Hematopoietic multipotent progenitor cell (in vitro differentiated cells): ENCODE measurements at places on chromosomes 11 and 22.

DNA sequence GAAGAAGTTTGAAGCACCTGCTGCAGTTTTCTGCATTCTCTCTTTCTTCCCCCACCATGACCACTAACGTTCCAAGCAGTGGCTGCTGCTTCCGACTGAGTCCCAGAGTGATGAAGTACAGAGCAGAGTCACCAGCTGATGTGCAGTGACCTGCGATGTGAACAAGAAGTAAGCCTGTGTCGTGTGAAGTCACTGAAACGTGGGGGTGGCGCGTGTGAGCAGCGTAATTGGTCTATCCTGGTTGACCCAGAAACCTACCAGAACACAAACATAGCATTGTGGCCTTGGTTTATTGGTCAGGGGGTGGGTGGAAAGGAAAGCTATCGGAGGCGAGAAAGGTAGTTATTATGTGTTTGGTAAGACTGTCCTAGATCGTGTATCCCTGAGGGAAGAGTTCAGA, 3.5 kb downstream of the KRTAP5-7 start:
- no peak for DNase-seq

DNA sequence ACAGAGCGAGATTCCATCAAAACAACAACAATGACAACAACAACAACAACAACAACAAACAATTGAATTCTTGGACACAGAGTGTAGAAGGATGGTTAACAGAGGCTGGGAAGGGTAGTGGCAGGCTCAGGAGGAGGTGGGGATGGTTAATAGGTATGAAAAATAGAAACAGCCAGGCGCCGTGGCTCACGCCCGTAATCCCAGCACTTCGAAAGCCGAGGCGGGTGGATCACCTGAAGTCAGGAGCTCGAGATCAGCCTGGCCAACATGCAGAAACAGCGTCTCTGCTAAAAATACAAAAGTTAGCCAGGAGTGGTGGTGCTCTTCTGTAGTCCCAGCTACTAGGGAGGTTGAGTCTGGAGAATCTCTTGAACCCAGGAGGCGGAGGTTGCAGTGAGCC, 122.9 kb upstream of the GRIA4 start:
- no peak for DNase-seq

DNA sequence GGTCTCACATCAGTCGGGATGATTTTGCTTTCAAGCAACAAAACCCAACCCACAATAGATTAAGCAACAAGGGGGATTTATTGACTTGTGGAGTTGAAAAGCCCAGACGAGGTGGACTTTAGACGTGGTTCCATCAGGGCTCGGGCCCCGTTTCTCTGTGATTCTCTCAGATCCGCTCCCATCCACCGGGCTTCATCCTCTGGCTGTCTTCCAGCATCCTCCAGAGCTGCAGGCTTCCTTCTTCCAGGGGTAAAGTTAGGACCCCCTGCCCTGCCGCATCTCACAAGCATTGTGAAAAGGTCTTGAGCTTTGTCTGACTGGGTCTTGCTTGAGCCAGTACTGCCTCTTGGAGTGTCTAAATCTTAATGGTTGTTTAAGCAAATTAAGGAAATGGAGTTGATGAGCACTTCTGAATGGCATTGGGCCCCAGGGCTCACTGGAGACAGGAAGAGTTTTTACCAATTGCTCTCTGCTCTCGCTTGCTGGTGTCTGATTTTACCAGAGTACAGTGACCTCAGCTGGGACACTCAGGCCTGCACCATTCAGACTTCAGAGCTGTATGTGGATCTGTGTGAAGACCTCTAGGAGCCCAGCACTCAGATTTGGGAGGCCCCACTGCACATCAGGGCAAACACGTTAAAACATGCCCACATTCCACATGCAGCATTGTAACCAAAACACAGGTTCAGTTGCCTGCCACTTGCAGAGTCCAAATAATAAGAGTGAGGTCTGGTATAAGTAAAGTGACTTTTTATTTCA, 13.5 kb upstream of the FTH1 start:
- DNase-seq: no peak

DNA sequence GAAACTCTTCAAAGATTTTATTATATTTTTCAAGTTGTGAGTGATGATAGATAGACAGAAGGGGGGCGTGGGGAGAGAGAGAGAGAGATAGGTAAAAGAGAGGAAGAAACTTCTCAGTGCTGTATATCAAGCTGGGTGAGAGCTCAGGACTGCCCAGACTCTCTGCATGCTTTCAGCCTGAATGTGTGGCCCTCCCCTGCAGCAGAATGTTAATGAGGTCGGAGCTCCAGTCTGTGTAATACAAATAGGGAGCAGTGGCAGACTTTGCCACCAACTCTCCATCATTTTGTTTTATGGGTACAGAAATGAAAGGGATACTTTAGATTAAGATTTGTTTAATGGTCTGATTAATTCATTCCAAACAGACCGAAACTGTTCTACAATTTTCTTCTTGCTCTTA, 752.8 kb downstream of the OPCML start:
- no peak for DNase-seq

- no peak for DNase-seq
Measured at GRCh38 chr22:36075724-36076123, 47.1 kb upstream of the RBFOX2 start.

GRCh38 chr11:117392001-117392690, 64.5 kb downstream of the CEP164 start:
- DNase-seq: no peak

- no peak for DNase-seq
Measured at GRCh38 chr11:16958833-16959232, 55.4 kb downstream of the PLEKHA7 start.

DNA sequence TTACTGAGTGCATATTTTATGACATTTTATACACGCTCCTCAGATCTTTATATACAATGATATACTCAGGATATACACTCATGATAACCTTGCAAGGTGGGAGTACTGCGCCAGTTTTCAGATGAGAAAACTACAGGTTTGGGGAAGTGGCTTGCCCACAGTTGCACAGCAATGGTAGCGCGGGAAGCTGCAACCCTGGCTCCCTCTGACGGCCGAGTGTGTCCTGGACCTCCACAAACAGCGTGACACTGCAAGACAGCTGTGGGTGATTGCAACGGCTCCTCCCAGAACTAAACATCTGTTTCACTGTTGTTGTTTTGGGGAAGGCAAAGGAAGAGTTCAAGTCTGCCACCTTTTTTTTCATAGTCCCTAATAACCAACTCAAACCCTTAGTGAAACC, 47.0 kb downstream of the PACSIN2 start:
- DNase-seq: no peak

- no peak for DNase-seq
Measured at GRCh38 chr22:27372969-27373670, 428.4 kb downstream of the MN1 start.

GRCh38 chr22:21778705-21779363, 43.2 kb upstream of the YPEL1 start:
- no peak for DNase-seq

GRCh38 chr11:79363256-79363655, 77.6 kb downstream of the TENM4 start:
- no peak for DNase-seq

DNA sequence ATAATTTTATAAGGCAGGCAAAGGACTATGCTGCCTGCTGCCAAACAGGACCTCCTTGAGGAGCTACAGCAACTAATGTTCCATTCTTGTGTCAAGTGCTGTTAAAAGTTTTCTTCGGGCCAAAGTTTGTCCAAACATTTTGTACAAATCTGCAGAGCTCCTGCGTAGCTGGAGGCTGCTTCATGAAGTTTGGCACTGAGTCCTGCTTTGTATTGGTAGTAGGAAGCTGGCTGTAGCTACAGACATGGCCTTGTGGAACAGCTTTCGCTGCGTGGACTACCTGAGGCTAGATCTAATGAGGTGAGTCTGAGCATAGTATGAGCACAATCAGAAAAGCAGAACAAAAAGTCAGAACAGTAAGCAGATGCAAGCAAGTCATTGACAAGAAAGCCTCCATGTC, 528.1 kb downstream of the DLG2 start:
- DNase-seq: no peak

DNA sequence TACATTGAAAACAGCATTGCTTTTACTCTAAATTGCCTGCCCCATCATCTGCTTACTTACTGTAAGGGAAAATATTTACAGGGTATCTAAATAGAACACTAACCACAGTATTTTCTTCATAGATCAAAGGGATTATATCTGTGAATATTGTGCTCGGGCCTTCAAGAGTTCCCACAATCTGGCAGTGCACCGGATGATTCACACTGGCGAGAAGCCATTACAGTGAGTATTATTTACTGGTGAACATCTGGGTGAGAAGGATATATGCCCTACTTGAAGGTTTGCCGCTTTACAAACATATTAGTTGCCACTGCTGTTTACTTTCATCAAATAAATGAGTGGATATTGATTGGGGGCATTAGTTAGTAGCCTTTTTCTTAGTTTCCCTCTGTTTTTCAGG, 5.9 kb upstream of the CNTF start:
- no peak for DNase-seq

DNA sequence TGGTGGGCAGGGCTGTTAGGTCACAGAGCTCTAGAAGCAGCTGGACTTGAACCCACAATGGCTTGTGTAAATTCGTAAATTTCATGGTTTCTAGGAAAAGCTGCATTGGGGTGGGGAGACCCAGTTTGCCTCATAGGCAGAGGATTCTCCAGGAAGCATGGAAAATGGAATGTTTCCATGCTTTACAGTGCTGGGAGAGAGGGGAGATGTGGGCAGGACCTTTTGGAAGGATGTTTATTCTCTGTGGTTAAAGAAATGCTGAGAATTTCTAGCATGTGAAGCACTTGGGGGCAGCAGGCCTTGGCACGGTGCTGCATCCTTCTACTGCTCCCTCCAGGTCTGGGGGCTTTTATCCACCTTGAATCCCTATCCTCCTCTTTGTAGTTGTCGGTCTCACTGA, 46.3 kb downstream of the TRAF6 start:
- no peak for DNase-seq

- peak; percentile 72 for DNase-seq
Measured at GRCh38 chr11:2300290-2300935, 1.3 kb downstream of the C11orf21 start.

- no peak for DNase-seq
Measured at GRCh38 chr11:17976651-17977050, 36.2 kb downstream of the SERGEF start.

- no peak for DNase-seq
Measured at GRCh38 chr11:134480136-134480712, 68.2 kb upstream of the B3GAT1 start.

DNA sequence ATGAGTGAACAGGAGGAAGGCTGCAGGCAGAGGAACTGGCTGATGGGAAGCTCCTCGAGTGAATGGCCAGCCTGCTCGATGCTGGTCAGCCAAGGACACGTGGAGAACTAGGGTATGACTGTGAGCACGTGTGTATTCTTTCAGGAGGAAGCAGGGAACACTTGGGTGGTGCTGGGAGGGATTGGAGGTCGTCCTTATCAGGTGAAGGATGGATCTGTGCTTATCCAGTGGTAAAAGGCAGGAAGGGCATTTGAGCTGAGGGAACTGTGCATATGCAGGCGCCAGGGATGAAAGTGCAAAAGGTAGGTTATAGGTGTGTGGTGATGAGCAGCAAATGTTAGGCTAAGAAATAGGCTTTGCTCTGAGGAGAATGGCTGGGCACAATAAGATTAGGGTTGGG, 9.7 kb upstream of the SLCO2B1 start:
- no peak for DNase-seq

- no peak for DNase-seq
Measured at GRCh38 chr11:11876458-11876857, 34.7 kb downstream of the USP47 start.

DNA sequence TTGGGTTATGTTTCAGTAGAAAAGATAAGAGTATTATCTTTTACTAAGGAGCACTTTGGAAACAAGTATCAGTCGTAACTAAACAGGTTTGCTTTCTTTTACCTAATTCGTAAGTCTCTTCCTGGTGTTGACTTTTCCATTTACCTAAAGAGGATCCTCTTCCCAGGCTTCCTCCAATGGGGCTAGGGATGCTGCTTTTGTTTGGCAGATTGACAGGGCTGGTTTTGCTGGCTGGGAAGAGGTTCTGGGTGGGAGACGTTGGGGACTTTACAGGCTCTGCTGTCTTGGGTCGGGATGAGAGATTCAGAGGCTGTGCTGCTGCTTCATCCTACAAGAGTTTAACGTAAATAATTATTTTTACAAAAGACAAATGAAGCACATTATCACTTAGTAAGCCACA, 306.7 kb downstream of the SOX6 start:
- no peak for DNase-seq

DNA sequence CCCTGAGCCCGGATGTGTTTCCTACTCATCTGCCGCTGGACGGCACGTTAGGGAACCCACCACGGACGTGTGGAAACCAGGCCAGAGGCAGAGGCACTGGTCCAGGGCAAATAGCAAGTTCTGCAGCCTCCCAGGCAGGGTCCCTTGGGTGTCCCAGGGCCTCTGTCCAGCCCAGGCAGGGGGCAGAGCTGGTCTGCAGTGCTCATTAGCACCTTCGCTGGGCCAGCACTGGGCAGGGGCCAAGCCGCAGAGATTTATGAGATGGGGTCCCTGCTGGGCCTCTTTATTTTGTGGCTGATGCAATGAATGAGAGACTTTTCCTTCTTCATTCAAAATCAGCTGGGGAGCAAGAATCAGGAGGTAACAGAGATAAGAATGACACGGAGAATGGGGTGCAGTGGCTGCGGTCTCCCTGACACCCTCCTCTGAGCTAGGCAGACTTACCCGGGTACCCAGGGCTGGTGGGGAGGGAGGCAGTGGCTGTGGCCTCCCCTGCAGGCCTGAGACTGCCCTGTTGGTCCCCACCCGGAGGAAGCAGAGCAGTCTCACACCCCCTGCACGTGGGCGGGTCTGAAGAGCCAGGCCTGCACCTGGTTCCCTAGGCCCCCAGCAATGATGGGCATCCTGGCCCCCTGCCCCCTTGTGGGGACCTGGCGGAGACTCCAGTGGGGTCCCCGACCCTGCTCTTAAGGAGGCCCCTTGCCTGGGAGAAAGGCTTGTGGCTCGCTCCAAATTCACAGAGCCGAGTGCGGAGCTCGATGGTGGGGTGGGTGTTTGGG, 14.0 kb upstream of the PARVG start:
- DNase-seq: no peak

- peak; percentile 53 for DNase-seq
Measured at GRCh38 chr11:121452609-121453150, at the start of gene SORL1-AS1. SORL1-AS1 (minus strand) TSS chr11:121452967.

GRCh38 chr11:13174090-13174489, 103.5 kb upstream of the BMAL1 start:
- DNase-seq: no peak

DNA sequence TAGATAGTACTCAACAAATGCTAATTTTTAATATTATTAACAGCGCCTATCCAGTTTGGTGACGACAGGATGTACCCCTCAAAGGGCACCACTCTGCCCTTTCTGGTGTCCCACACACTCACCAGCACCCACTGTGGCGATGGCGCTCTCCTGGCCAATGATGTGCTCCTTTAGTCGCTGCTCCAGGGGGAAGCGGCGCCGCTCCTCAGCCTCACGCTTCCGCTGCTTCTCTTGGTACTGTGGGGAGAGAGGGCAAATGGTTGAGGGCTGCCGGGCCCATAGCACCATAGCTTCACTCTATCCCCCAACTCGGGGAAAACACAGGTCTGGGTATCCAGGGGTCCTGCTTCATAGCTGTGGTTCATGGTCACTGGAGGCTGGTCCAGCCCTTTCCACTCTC, 73.0 kb upstream of the PHOX2A start:
- DNase-seq: no peak

- no peak for DNase-seq
Measured at GRCh38 chr11:2926611-2927051, 2.6 kb downstream of the PHLDA2 start.

- DNase-seq: no peak
Measured at GRCh38 chr11:12176410-12176809, 66.0 kb downstream of the MICAL2 start.
